Stimulated activated naive CD8-positive, alpha-beta T cell treated with anti-CD3 and anti-CD28 coated beads, Interleukin-15, Interleukin-2, amounts not matched to agents 100 U/mL and 50 U/mL, for 24 hours (primary cell): ENCODE measurements at places on chromosomes 7 and 10.

GRCh38 chr10:71135236-71135635 lies 77.1 kb upstream of the UNC5B start:
- DNase-seq = no peak

DNA sequence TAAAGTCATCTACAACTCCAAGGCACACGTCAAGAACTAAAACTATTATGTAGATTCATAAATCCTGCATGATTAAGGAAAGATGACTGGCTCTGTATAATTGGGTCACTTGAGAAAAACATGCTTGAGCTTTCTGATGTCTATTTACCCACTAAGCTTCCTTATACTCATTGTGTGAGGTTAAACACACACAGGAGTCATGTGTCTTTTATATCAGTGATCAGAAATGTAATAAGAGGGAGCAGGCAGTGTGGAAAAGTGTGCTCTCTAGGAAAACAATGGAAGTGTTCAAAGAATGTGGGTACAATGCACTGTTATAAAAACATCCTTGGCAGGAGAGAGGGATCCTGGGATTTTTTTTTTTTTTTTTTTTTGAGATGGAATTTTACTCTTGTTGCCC lies 108.6 kb upstream of the ARID5B start:
- no peak for DNase-seq

- DNase-seq = no peak
Measured at GRCh38 chr7:12714379-12714737, 26.9 kb downstream of the ARL4A start.

- DNase-seq = no peak
Measured at GRCh38 chr10:72689660-72690059, 2.3 kb upstream of the MCU start.

GRCh38 chr7:116227678-116228239 lies 17.4 kb downstream of the TES start:
- no peak for DNase-seq

DNA sequence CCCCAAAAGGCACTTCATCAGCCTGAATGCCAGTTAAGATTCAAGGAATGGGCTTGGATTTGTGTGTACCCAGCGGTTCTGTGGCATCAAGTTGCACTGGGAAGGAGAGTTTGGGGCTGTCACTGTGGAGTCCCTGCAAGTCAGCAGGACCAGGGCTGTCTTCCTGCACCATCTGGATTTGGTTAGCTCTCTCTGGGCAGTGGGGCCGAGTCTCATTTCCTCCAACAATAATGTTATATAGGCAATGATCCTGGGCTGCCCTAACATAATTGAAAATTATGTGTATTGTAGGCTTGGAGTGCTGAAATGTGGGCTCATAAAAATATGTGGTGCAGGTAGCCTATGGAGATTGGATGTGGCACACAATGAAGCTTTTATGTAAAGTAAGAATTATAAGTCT lies 87.2 kb downstream of the TCF7L2 start:
- DNase-seq = no peak

DNA sequence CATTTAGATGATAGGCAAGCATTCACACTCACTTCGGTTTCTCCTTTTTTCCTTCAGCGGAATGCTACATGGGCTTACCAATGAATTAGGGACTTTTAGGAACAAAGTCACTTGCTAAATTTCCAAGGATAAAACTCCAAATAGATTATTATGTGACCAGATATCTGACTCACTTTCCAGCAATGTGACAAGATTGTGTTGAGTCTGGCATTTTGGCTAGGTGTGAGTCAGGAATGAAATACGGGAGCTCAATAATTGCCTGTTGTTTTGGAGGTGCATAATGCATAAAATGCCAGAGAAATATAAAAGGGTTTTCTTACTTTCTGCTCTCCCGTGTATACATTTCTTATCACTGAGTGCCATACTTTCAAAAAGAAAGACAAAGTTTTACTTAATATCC lies 721.1 kb downstream of the KCNMA1 start:
- no peak for DNase-seq

GRCh38 chr10:31304291-31304970 lies 14.6 kb upstream of the ZEB1 start:
- DNase-seq = no peak

DNA sequence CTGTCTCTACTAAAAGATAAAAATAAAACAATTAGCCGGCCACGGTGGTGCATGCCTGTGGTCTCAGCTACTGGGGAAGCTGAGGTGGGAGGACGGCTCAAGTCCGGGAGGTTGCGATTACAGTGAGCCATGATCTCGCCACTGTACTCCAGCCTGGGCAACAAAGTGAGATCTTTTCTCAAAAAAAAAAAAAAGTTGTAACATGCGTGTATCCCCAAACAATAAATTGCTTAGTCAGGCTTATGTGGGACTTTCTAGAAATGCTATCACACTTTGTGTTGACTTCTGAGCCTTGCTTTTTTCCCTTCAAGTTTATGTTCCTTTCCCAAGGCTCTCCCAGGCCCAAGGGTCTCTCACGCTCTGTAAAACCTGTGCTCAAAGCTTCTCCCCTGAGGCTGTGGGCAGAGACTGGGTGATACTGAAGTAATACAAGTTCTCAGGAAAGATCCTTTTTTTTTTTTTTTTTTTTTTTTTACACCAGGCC lies 88.0 kb upstream of the TNS3 start:
- no peak for DNase-seq

DNA sequence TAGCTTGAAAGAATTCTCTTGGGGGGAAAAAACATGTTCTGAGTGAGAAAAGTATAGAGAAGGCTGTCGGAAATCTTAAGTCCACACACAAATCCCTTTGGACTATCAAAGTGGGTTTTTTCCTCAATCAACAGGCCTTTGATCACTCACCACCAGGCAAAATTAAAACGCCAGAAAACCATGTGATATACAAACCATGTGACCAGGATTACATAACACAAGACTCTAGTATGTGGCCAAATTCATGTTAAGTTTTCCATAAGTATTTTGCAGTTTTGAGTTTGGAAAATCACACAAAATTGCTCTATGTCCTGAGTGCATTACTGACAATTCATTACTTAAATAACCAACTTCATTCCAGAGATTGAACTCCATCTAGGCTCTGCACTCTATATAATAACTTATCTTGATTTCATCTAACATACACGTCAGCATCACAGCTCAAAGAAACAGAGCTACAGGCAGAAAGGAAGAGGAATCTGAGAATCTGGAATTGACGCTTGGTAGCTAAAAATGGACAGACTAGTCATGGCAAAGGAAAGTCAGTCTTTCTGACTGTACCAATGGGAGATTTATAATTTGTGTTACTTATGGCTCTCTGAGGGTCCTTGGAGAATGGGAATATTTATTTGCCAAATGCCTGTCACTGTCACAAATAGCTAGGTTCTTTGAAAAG lies 383.5 kb downstream of the SFMBT2 start:
- DNase-seq = no peak

GRCh38 chr10:73413108-73413527 lies 740 bp downstream of the ANXA7 start:
- DNase-seq = no peak

DNA sequence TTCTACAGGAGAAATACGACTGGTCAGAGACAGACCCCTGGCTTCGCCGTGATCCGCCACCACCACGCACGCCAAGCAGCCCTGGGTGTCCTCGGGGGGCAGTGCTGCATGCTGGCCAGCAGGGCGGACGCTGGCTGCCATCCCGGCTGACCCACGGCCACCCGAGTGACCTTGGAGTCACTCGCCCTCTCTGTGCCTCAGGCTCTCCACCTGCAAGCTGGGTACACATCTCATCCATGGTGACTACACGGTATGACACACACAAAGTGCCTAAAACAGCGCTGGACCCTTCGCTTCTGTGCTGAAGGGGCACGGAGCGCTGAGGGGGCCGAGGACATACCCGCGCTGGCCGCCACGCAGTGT lies 62.0 kb upstream of the RNF32 start:
- DNase-seq = no peak

DNA sequence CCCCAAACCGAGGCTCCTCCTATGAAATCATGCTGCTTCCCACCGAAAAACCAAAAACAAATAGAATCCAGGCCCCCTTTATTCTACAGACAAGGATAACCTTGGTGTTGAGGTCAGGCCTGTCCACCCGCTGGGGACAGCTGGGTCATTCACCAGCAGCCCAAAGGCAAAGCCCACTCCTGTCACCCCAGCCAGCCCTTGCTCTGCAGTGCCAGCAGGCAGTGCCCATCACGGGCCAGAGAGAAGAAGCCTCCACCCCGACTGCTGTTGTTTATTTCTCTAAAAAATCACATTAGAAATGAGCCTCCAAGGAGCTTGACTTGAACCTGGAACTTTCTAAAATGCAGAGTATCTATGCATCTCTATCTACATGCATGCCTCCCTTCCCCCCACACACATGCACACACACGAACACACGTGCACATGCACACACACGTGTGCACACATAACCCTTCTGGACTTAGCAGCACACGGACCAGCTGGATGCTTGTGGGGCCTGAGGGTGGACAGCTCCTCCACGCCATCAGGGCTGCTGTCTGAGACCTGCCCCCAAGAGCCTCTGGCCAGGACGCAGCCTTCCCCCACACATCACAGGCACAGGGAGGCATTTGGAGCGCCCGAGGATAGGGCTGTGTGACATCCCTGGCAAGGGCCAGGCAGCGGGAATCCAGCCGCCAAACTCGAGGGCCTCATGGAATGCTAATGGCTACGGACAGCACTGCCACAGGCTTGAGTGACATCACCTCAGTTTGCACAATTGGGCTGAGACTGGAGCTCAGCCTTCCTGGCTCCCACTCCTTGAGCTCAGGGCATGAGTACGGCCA lies 22.8 kb downstream of the PRKAG2 start:
- no peak for DNase-seq

DNA sequence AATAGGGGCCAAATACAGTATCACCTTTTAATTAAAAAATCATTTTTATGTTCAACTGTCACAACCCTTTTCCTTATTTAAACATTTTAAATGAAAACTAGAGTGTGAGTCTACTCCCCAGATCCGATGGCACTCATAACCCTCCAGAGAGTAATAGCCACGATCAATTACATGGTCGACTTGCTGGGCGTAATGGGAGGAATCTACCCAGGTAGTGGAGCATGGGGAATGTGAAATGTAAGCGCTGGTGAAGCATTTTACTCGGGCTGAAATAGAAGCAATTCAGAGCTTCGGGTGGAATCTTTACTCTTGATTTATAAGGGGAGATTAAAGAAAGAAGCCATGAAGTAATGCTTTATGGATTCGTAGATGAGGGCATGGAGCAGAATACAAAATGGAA lies 321.9 kb downstream of the ACTR3B start:
- no peak for DNase-seq

- DNase-seq = no peak
Measured at GRCh38 chr10:125000366-125001312, 58.7 kb downstream of the ZRANB1 start.

DNA sequence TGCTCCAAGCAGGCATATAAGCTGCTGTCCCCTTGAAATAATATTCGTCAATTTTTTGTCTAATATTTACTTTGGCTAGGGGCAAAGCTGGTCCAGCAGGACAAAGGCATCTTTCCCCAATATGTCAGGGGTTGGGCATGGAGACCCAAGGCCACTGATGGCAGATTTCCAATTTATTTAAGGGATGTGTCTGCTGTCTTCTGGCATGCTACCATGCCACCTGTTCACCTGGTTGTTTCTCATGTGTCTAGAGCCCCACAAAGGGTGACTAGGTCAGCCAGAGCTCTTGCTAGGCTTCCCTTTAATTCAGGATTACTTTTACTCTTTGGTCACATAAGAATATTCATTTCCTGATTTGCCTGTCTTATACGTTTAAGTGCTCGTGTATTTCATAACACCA lies 22.1 kb upstream of the SYPL1 start:
- DNase-seq = no peak

DNA sequence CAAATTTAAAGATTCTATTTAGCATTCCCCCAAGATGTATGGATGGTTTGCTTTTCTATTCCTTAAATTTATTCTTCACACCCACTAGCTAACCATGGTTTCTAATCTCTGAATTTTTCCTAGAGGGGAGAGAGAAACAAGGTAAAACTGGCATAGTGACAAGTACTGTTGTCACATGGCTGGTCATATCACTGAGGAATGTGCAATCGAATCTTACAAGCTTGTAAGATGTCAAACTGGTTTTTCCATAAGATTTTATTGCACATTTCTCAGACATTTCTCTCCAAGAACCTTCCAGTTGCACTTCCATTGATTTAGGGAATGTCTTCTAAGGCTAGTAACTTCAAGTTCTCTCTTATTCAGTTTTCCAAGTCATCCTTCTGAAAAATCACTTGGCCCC lies 89.8 kb downstream of the MBL2 start:
- DNase-seq = no peak

- no peak for DNase-seq
Measured at GRCh38 chr10:86690657-86691084, 22.4 kb downstream of the LDB3 start.

DNA sequence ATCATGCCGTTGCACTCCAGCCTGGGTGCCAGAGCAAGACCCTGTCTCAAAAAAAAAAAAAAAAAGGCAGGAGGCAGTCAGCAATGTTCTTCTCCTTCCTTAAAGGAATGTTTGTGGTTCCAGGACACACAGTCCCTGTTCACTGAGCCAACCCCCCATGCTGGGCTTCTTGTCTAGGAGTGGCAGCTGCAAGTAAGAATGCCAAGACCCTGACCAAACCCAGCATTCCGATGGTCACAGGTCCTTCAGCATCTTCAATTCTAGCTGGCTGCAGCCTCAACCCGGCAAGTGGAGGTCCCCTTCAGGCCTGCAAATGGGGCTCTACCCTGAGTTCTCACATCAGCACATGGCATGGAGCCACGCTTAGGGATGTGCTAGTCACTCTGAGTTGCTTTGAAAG lies 38.2 kb upstream of the CUX1 start:
- no peak for DNase-seq

GRCh38 chr7:25771491-25771890 lies 380.5 kb upstream of the NFE2L3 start:
- no peak for DNase-seq

- DNase-seq = no peak
Measured at GRCh38 chr7:140677496-140677895, 4.8 kb downstream of the ADCK2 start.

- DNase-seq = no peak
Measured at GRCh38 chr10:86265236-86265894, 101.2 kb downstream of the GRID1 start.

GRCh38 chr10:77680811-77681210 lies 43.2 kb upstream of the KCNMA1 start:
- no peak for DNase-seq

GRCh38 chr7:139591550-139592195 lies 68.2 kb downstream of the CLEC2L start:
- DNase-seq = no peak

DNA sequence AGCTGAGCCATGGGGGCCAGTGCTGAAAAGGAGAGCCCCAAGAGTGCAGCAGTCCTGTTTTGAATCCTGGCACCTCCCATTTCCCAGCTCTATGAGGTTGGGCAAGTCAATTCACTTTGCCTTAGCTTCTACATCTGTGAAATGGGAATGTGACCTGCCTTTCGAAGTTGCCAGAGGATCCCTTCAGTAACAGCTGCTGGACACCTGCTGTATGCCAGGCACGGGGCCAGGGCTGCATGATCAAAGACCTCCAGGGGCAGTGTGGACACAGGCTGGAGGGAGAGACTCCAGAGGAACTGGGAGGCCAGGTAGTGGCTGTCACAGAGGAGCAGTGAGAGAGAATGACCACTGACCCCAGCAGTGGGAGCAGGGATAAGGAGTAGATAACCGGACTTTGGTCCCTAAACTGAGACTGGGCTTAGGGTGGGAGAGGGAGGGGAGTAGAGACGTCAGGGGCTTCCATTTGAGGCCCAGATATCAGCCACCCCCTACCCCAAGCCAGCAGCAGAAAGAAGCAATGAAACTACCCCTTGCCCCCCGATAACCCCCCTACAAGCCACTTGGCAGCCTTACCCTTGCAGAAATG lies 45.2 kb downstream of the SRRM3 start:
- no peak for DNase-seq
